ENCODE measurements at places on chromosomes 6 and 20.

DNA sequence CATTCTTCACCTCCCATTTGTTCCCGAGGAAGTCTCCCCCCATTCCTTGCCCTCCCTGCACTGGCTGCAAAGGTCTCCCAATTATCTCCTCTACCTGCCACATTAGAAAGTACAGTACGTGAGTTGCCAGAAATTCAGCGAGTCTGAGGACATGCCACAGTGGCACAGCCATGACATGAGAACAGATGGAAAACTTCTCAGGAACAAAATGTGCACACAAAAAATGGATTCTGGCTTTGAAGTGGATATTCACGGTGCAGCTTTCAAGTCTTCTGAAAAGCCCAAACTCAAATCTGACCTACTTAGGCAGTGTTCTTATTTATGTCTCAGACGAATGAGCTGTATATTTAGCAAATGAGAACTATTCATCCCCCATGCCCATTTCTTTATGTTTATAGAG, 269.1 kb upstream of the ARID1B start:
- no peak for DNase-seq

GRCh38 chr20:61692479-61692878, 373.2 kb downstream of the TAF4 start:
- DNase-seq, result no peak

DNA sequence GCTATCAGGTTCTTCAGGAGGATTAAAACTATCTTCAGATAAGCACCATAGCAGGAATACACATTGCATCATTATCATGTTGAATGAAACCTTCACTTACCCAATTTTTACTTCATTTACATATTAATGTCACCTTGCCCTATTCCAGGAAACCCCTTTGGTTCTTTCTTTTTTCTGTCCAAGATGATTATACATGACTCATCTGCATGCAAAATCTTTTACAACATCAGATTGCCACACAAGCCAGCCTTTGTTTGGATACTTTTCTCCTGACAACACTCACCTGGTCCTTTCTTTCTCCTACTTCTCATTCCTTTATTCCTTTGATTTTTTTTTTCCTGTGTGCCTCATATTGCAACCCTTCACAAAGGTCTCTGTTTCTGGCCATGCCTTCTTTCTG, 200.5 kb upstream of the POU3F2 start:
- no peak for DNase-seq

DNA sequence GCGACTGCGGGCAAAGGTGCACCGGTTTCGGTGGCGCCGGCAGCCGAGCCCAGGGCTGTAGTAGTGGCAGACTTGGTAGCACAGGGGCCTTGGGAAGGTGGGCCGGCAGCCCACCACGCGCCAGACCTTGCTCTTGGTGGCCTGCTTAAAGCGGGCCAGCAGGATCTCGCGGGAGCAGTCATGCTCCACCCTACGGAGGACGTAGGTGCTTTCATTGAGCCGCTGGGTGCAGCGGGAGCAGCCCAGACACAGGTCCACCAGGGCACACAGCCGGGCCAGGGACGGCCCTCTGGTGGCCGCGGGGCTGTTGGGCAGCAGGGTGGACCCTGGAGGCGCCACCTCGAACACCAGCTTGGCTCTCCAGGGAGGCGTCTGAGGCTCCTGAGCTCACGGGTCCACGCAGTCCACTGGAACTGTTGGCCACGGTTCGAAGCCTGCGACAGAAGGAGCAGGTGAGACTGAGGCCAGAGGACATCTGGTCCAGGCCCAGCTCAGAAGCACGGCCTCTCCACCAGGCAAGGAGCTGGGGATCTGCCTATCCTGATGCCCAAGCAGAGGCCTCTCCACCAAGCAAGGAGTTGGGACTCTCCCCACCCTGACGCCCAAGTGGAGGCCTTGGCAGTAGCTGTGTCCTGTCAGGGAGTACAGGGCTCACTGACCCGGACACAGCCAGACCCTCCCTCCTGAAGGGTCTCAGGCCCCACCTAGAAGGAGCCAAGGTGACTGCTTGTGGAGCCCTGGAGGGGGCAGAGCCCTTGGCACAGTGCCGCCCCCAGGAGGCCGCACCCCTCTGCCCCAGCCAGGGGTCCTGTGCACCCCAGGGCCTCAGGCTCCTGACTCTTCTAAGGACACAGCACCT, 1.0 kb downstream of the HELZ2 start:
- no peak for DNase-seq

- DNase-seq, result no peak
Observed at GRCh38 chr6:128371136-128371535, 149.3 kb downstream of the PTPRK start.
